ENCODE measurements at places on chromosomes 12 and 14.
A peak's percentile ranks its signal among the peaks of the same experiment; 100 is the strongest.

DNA sequence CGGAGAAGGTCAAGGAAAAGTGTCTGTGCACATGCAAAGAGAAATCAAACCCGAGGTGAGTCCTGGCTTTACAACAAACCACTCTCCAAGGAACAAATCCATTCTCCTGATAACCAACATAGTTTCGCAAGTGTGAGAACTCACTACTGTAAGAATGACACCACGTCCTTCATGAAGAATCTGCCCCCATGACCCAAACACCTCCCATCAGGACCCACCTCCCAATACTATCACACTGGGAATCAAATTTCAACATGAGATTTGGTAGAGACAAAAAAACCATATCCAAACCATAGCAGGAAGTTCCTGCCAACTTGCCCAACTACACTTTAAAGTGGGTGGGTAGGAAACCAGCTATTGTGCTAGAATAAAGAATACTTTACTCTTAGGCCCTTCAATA lies 2.4 kb upstream of the ERC1 start:
- DNase-seq, result no peak

- no peak for DNase-seq
Measured at GRCh38 chr12:53056296-53056695, 6.4 kb downstream of the TNS2 start.

DNA sequence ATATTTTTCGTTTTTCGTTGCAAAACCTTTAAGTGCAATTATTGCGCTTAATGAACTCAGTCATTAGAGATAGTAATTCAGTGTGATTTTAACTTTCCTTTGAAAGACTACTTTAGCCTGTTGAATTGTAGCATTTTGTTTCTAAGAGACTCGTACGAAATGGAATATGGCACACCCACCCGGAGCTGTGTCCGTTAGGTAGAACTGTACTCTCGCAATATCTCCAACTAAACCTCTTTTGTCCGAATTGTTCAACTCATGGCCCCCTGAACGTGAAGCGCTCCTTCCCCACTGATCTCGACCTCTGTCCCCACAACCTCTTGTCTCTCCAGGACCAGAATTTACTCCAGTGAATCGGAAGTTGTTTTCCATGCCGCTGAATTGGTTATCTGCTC lies 800 bp downstream of the PCNX4 start:
- DNase-seq, result peak; percentile 14

DNA sequence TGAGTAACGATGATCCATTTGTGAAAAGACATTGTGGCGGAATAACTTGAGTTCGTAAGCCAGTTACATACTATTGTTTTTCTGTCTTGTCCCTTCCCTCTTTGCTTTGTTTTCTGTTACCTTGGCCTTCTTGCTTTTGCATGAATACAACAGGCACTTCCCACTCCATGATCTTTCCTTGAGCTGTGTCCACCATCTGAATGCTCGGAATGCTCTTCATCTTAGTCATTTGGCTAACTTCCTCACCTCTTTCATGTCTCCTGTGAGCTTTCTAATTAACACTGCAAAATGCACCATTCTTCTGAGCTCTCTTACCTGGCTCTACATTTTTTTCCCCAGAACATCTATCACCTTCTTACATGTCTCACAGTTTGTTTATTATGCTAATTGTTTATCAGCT lies 10.0 kb downstream of the KNTC1 start:
- DNase-seq, result no peak

GRCh38 chr14:78170203-78170602 lies at the start of gene NRXN3:
Gene NRXN3, plus strand, starts transcription at chr14:78170373. Its CDS starts 72,721 bp downstream, at chr14:78243094.
- DNase-seq, result peak; percentile 80

- peak; percentile 59 for DNase-seq
Measured at GRCh38 chr12:117097159-117097558, 2.1 kb downstream of the TESC start.
